Gastrocnemius medialis (tissue), 4 donors: ENCODE measurements at places on chromosomes 6 and 20. TPM values are rescaled to one million over a fixed set of nuclear protein-coding genes. Genes with fewer than 3 reads are reported as not detected.
A peak's percentile ranks its signal among the peaks of the same experiment; 100 is the strongest.

- H3K27me3 ChIP-seq, result no peaks in the 10 kb centered on the region
- peaks cover 10% of the 10 kb centered on the region for H3K4me1 ChIP-seq
- DNase-seq, result no peak
- no peak overlapping the region for H3K4me3 ChIP-seq
- H3K27ac ChIP-seq, result no peak overlapping the region
- no peaks in the 10 kb centered on the region for H3K36me3 ChIP-seq
Observed at GRCh38 chr20:19423097-19423899, 210.9 kb downstream of the SLC24A3 start.

DNA sequence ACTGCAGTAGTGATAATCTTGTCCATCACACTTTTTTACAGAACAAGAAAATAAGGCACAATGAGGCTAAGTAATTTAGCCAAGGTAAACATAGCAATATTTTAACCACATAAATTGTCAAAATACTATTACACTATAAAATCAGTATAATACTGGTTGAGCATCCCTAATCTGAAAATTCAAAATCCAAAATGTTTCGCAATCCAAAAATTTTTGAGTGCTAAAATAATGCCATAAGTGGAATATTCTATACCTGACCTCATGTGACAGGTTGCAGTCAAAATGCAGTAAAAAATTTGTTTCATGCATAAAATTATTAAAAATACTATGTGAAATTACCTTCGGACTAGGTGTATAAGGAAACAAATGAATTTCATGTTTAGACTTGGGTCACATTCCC is 101.5 kb downstream of the PDSS2 start:
- DNase-seq, result no peak
- no peaks in the 10 kb centered on the region for H3K36me3 ChIP-seq
- H3K4me3 ChIP-seq, result no peak overlapping the region
- H3K4me1 ChIP-seq, result peaks cover 5% of the 10 kb centered on the region
- H3K27me3 ChIP-seq, result no peaks in the 10 kb centered on the region
- H3K27ac ChIP-seq, result no peak overlapping the region

DNA sequence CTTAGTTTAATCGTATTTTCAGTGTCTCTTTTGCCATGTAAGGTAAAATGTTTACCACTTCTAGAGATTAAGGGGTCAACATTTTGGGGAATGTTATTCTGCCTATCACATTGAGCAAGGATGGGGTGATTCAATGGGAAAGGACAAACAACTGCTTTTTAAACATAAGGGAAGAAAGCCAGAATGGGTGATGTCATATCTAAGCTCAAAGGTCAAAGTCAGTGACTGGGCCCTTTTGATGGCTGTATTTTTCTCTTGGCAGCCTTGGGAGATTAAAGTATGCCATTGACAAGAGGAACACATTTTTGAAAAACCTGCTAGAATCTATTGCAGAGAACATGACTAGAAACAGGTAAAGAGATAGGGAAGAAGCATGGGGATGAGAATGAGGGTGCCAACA is 477.3 kb upstream of the IRAK1BP1 start:
- DNase-seq, result no peak
- no peak overlapping the region for H3K27ac ChIP-seq
- no peak overlapping the region for H3K4me3 ChIP-seq
- no peaks in the 10 kb centered on the region for H3K36me3 ChIP-seq

DNA sequence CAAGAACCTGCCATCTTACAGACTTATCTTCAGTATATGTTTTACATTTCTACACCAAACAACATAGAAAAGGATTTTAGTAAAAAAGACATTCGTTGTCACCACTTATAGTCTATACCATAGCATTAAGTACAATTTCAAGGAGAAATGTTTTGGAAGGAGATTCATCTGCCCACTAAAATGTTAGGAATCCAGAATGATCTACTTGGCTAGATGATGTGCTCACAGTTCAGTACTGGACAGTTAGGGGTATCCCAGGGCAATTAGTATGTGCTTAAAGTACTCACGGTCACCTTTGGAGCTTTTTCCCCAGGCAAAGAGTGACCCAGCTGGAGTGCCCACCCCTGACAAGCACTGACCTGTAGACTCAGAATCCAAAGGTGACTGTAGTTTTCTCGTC is 222.9 kb downstream of the SLC24A3 start:
- H3K4me3 ChIP-seq, result no peak overlapping the region
- H3K4me1 ChIP-seq, result peaks cover 14% of the 10 kb centered on the region
- no peak for DNase-seq

DNA sequence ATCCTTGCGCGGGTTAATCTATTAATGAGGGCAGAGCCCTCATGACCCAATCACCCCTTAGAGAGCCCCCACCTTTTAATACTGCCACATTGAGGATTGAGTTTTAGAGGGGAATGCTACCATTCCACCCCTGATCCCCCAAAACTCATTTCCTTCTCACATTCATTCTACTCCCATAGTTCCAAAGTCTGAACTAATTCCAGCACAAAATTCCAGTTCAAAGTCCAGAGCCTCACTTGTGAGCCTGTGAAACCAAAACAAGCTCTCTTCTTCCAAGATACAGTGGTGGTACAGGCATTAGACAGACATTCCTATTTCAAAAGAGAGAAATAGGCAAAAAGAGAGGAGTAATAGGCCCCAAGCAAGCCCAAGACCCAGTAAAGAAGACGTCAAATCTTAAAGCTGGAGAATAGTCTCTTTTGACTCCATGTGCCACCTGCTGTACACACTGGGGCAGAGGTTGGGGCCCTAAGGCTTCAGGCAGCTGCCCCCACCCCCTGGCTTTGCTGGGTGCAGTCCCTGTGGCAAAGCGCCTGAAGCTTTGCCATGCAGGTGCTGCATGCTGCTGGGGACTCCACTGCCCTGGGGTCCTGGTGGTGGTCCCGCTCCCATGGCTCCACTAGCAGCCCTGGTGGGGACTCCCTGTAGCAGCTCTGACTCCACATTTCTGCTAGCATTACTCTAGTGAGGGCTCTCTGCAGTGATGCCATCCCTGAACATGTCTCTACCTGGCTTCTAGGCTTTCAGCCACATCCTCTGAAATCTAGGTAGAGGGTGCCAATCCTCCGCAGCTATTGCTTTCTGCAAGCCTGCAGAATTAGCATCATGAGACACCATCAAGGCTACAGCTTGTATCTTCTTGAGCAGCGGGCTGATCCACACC is 41.3 kb downstream of the RSPH3 start:
- no peaks in the 10 kb centered on the region for H3K36me3 ChIP-seq
- DNase-seq, result no peak
- no peak overlapping the region for H3K27ac ChIP-seq
- no peaks in the 10 kb centered on the region for H3K27me3 ChIP-seq
- H3K4me3 ChIP-seq, result no peak overlapping the region

GRCh38 chr20:16615199-16615598 is 42.0 kb upstream of the KIF16B start:
- H3K4me1 ChIP-seq, result no peaks in the 10 kb centered on the region
- no peak overlapping the region for H3K4me3 ChIP-seq
- H3K36me3 ChIP-seq, result no peaks in the 10 kb centered on the region
- DNase-seq, result no peak

DNA sequence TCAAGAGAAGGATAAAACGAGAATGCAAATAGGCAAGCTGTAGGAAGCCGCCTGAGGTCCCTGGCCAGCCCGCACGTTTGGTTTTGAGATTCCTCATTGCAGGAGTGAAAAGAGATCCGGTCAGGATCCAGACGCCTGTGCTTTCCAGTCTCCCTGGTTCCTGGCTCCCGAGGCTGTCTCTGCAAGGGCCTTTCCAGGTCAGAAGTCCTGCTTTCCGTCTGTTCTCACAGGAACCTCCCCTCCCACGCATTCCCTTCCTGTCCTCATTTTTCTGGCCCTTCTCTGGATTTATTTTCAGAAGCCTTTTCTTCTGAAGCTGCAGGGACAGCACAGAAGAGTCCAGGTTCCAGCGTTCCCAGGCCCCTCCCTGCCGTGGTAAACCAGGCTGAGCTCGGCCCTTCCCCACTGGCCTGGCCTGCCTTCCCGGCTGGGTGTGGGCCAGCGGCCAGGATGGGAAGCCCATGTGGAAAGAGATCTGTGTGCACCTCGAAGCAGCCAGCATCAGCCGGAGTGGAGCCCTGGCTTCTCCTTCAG is 54.0 kb downstream of the TMEM242 start:
- H3K36me3 ChIP-seq, result no peaks in the 10 kb centered on the region
- peak; percentile 25 for DNase-seq
- H3K4me1 ChIP-seq, result peaks cover 18% of the 10 kb centered on the region
- H3K27me3 ChIP-seq, result no peaks in the 10 kb centered on the region
- no peak overlapping the region for H3K4me3 ChIP-seq
- H3K27ac ChIP-seq, result peak overlapping the region; percentile 49

GRCh38 chr6:139174961-139175360 is 40.1 kb downstream of the HECA start:
- no peak overlapping the region for H3K27ac ChIP-seq
- peaks cover 32% of the 10 kb centered on the region for H3K36me3 ChIP-seq
- no peaks in the 10 kb centered on the region for H3K27me3 ChIP-seq

DNA sequence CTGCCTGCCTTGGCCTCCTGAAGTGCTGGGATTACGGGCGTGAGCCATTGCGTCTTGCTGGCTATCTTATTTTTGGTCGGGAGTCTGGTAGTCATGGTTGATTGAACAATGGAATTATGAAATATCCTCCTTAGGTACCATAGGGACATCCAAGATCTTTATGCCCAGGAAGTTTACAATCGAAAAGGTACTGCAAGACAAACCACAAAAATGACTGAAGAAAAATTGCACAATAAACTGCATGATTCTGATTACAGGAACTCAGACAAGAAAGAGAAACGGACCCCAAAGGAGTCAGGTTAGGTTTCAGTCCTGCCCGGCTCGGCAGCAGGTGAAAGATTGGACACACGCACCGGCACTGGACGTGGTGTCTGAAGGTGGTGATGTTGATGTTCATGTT is 5.3 kb downstream of the SLC26A8 start:
- DNase-seq, result no peak
- H3K4me1 ChIP-seq, result no peaks in the 10 kb centered on the region

DNA sequence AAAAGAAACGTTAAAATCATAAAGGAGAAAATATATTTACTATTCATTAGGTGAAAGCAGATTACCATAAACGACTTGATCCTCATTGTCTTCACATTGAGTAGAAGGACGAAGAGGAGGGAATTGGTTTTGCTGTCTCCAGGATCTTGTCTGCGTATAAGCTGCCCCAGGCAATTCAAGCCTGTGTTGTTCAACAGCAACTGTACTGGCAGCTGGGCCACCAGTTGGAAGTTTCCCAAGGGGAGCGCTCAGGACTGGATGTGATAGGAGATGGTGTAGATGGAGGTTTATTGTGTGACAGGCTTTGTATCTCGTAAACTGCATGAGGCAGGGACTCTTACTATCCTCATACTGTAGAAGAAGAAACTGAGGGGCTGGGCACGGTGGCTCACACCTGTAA is 3.9 kb upstream of the FANCE start:
- H3K27ac ChIP-seq, result no peak overlapping the region
- no peaks in the 10 kb centered on the region for H3K27me3 ChIP-seq
- no peak overlapping the region for H3K4me3 ChIP-seq
- no peaks in the 10 kb centered on the region for H3K36me3 ChIP-seq

GRCh38 chr6:128463942-128464341 is 56.5 kb downstream of the PTPRK start:
- H3K4me1 ChIP-seq, result no peaks in the 10 kb centered on the region
- H3K27ac ChIP-seq, result no peak overlapping the region
- DNase-seq, result no peak
- H3K27me3 ChIP-seq, result no peaks in the 10 kb centered on the region

- H3K36me3 ChIP-seq, result no peaks in the 10 kb centered on the region
- no peak overlapping the region for H3K4me3 ChIP-seq
- peaks cover 3% of the 10 kb centered on the region for H3K4me1 ChIP-seq
- no peak overlapping the region for H3K27ac ChIP-seq
Observed at GRCh38 chr20:19508449-19508848, 249.6 kb upstream of the RIN2 start.

The ID1 gene
- total RNA-seq, result 115 TPM

The CLPSL2 gene
- not detected for total RNA-seq

The GABRR2 gene
- total RNA-seq, result not detected

The HDGFL1 gene
- total RNA-seq, result not detected

The CTCFL gene
- not detected for total RNA-seq

The SRMS gene
- total RNA-seq, result not detected

The SCUBE3 gene
- 0.05 TPM for total RNA-seq

The WFDC9 gene
- total RNA-seq, result not detected

The PHACTR1 gene
- 0.07 TPM for total RNA-seq

The TP53RK gene
- 8.3 TPM for total RNA-seq
